Stimulated activated CD4-positive, alpha-beta T cell treated with anti-CD3 and anti-CD28 coated beads, Interleukin-4, amount 100 ng/mL, for 4 hours (primary cell): ENCODE measurements at places on chromosomes 2 and 18.

DNA sequence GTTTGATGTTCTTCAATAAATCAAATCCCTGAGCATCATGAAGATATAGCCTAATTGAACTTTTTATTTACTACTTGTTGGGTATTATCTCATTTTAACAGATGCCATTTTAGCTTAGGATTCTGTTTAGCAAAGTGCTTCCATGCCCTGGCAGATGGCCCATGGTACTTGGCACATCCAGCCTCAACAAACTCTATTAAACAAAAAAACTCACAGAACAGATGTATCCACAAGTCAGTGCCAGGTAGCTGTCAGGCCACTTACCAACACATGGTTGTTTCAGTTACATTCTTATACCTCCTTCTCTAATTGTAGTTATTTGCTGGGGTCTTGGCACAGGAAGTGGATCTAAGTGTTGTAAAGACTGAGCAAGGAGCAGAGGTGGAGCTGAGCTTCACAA, 29.6 kb downstream of the GAD1 start:
- no peak for DNase-seq

GRCh38 chr2:67309281-67309680, 87.9 kb upstream of the ETAA1 start:
- DNase-seq: no peak

DNA sequence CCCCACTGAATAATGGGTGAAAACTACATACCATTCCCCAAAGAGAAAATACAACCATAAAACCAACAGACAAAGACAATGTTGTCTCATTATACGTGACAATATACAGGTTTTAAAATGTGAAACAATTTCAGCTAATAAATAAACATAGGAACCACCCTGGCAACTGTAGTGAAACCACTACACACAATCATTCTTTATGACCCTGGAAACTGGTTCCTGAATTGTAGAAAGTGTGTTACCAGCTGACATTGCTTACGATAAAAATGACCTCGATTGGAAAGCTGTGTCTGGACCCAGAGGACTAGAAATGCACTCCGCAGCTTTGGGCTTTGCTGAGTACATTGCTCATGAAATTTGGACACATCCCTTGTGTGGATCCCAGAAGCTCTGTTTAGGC, 73.9 kb upstream of the LPIN2 start:
- no peak for DNase-seq

- no peak for DNase-seq
Measured at GRCh38 chr2:6394276-6394675, 471.4 kb downstream of the CMPK2 start.

DNA sequence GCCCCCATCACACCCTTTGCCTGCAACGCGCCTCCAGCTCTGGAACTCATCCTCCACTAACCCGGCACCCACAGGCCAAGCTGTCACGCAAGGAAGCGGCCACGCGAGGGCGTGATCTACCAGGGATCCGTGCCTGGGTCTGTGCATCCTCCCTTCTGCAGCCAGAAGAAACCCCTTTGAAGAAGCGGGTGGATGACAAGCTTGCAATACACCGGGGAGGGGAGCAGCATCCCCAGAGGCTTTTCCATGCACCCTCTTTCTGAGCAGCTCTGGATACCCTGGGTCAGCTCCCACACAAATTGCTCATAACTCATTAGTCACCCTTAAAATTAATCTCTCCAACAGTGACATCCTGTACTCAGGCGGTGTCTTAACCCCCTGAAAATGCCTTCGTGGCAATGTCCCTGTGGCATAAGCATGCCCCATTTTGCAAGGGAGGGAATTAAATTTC, 47.6 kb downstream of the PDCL3 start:
- DNase-seq: peak; percentile 62

- no peak for DNase-seq
Measured at GRCh38 chr18:7452331-7452730, 114.8 kb upstream of the PTPRM start.

DNA sequence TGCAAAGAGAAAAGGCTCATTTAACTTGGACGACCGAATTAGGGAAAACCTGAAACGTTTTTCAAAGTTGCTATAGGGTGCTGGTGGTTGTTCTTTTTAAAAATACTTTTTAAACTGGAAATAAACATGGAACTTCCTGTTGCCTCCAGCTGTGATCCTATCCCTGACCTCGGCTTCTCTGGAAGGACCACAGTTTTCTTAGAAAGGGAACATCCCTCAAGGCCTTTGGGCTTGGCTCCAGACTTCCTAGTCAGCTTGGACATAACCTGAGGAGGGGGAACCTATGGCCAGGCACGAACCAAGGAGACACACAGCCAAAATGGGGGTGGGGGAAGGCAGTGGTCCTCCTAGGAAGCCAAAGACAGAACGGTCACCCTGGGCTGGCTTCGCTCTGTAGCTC, 57.7 kb downstream of the CENPO start:
- no peak for DNase-seq

DNA sequence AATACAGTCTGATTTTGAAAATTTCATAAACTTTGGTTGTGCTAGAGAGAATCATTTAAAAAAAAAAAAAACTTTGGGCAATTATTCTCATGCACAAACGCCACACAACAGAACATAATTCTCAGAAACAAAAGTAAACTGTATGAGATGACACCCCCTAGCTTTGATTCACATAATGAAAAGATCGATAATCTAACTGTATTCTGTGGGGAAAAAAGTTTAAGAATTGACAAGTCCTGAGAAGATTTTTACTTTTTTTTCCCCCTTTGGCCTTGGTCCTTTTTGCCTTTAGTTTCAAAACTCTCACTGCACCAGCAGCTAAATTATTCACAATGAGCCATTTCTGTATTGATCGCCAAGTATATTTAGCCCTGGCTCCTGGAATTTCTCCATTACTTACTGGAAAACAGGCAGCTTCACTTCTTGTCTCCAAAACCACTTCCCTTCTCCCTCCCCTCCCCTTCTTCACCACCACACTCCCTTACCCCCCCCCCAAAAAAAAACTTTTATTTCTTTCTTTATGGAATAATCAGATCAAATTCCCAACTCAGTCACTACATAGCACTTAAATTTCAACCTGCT, 2.0 kb downstream of the IKZF2 start:
- no peak for DNase-seq

GRCh38 chr18:40915724-40916123, 1039.3 kb upstream of the PIK3C3 start:
- DNase-seq: no peak

DNA sequence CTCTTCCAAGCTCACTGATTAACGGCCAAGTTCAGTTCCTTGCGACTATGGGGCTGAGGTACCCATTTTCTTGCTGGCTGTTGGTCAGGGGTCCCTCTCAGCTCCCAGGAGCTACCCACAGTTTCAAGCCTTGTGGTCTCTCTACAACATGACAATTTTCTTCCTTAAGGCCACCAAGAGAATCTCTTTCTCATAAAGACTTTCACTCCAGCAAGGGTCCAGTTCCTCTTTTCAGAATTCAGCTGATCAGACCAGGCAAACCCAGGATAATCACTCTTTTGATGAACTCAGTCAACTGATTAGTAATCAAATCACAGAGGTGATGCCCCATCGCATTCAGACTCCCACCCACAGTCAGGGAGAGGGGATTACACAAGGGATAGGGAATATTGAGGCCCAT, 129.7 kb downstream of the IRS1 start:
- no peak for DNase-seq

DNA sequence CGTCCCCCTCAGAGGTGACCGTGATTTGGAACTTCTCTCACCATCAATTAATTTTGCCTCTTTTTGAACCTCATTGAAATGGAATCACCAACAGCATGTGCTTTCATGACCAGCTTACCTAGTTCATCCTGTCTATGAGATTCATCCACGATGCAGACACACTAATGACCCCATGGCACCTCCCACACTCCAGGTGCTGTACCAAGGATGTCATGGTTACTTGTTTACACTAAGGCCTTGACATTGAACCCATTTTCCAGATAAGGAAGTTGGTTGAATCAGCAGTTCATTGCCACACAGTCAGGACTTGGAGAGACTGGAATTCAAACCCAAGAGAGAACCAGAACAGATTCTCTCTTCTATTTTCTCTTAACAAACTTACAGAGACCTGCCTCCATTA, 139.0 kb downstream of the ZFP36L2 start:
- DNase-seq: no peak

GRCh38 chr18:78912336-78912735, 67.3 kb upstream of the SALL3 start:
- DNase-seq: no peak

DNA sequence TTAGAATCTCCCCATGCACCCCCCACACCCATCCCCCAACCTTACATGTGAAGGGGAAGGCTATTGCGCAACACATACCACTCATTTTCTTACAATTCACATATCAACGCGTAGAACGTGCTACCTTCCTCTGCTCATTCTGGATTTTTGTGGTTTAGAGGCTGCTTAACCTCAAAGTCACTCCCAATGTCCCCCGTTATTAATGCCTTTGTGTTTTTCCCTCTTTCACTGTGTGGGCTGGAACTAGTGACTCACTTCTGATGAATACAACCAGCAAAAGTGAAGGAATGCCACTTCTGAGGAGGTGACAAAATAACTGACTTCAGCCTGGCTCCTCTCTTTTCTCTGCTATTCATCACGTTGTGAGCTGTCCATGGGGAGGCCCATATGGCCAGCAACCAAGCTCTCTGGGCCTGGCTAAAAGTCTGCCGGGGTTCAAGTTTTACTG, 342.5 kb upstream of the NXPH2 start:
- DNase-seq: no peak

DNA sequence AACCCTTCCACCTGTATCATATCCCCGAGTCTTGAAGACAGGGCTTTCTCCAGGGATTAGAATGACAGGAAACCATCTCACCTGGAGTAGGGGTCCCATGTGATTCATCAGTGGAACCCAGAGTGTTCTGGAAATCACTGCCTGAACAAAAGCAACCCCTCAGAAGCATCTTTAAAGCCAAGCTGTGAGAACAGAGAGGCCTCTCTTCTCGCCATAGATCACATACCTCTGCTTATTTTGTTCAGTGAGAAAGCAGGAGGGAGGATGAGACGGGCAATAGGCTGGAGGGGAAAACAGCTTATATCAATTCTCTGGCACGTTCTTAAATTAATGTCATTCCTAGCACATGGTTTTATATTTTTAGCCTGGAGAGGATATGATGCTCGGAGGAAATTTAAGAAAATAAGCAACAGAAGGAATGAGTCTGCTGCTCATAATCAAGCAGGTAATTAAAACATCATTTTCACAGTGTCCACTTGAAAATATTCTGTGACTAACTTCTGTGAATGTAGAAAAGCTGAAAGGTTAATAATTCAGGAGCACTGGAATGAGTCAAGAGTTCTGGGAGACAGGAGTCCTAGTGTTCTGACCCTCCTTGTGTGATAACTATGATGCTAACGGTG, 213.6 kb upstream of the SP5 start:
- DNase-seq: no peak

DNA sequence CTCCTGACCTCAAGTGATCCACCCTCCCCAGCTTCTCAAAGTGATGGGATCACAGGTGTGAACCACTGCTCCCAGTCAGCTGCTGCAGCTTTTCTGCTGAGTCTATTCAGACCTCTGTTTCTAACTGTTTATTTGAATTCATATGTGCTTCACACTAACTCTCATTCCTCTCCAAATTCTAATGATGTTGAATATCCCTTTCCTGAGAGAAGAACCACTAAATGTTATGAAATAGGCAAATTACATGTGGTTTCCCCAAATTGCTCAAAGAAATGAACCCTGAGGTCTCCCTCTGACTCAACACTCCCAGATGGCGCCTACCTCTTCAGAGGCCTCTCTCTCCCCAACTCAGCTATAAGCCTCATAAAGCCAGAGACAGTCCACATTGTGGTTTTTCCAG, 98.6 kb downstream of the IRS1 start:
- DNase-seq: no peak

GRCh38 chr18:5941890-5942289, 46.6 kb upstream of the TMEM200C start:
- DNase-seq: no peak

DNA sequence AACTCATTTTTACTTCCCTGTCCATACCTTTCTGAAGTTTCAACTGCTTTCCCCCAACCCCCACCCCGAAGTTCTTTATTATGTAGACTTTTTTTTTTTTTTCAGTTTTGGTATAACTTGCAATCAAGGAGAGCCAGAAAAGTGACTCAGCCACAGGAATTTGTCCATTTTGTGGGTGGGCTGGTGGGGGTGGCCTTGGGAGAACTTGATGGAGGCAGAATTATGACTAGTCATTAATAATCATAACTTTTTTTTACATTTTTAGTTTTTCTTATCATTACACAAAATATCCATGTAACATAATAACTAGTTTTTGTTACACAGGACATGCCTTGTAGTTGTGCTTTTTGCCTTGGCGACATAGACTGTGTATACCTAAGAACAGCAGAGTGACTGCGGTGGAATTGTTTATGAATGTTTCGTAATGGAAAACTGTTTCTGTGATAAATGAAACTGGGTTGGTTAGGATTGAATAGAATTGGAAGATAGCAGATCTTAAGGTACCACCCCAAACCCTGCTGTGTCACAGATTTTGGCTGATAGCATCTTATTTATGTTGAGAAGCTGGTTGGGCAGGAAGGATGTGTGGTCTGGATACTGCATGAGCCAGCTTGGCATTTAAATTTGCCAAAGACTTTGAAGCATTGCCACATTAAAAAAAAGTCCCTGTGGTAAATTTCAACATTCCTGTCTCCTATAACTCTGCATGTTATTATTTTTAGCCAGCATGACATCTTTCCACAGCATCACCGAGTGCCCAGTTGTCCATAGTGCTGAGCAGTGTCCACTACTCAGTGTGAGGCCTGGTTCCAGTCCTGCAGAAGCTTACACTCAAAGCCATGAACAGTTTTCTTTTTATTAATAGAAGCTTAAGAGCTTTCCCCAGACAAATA, 30.7 kb downstream of the LYPD6B start:
- DNase-seq: no peak

DNA sequence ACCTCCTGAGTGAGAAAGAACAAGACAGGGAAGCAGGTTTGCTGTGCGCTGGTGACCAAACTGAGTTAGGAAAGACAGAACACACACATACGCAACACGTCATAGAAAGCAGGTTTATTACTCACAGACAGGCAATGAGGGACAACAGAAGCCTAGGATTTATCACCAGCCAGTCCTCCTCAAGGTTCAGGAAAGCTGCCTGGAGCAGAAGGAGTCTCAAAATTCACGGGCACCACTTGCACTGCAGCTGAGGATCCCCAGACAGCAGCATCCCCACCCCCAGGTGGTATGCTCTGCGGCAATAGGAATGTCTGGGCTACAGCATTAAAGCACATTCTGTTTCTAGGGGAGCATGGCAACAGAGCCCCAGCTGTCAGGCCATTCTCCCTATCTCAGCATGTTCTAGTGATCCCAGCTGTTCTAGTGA, 284.4 kb upstream of the RGPD4 start:
- DNase-seq: no peak

GRCh38 chr18:49241852-49242251, 218.6 kb downstream of the DYM start:
- no peak for DNase-seq

GRCh38 chr2:190912726-190913125, 32.1 kb downstream of the GLS start:
- DNase-seq: no peak

GRCh38 chr2:17814601-17815000, 1.7 kb upstream of the MSGN1 start:
- DNase-seq: no peak

GRCh38 chr2:66532972-66533868, 98.3 kb downstream of the MEIS1 start:
- no peak for DNase-seq
